ENCODE measurements at places on chromosomes 2 and 18. TPM values are rescaled to one million over a fixed set of nuclear protein-coding genes. Genes with fewer than 3 reads are reported as not detected.

The RIT2 gene
- not detected for total RNA-seq

The FAM110C gene
- 78.6 TPM for total RNA-seq

- DNase-seq = no peak
These were observed 14.8 kb downstream of the NPPC start for GRCh38 chr2:231911381-231911780.

GRCh38 chr2:113260991-113261390 is 17.7 kb downstream of the PAX8 start:
- no peak for DNase-seq

The ADNP2 gene
- 18.0 TPM for total RNA-seq

DNA sequence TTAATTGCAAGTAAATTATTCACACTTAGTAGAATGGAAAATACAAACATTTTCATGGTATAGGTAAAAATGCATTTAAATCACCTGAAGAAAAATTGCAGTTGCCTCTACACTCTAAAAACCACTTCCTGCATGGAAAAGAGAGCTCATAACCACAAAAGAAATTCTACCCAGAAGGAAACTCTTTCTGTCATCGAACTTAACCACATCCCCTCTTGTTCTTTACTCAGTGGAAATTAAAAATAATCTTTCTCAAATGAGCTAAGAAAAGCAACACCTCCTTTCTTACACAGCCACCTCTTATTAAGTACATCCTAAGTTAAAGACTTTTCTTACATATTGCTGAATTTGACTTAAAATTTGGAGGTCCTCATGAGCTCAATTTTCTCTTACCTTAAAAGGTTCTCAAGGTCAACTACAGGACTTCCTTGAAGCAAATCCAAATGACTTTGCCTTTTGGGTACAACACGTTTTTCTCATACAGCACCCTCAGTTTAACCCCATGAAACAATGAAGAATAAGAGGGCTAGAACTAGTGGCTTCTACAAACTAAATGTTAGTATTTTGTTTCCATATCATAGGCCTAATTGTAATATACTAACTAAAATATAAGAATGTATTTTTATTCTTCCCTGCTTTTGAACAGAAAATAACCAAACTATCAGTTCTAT is 109.1 kb upstream of the CRIM1 start:
- DNase-seq = no peak

DNA sequence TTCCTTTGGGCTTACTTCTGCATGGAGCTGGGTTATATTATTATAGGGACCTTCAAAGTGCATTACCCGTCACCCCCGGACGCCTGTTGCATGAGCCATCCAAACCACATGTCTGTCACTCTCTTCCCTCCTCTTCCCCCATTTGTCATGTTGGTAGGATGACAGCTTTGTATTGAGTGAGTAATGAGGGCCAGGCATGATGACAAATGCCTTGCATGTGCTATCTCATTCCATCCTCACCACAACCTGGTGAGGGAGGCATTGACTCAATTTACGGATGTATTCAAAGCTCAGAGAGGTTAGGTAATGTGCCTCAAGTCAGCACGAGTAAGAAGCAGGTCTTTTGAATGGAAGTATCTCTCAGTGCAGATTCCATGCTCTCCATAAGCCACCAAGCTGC is 510.5 kb upstream of the TNP1 start:
- no peak for DNase-seq

The IL37 gene
- not detected for total RNA-seq

DNA sequence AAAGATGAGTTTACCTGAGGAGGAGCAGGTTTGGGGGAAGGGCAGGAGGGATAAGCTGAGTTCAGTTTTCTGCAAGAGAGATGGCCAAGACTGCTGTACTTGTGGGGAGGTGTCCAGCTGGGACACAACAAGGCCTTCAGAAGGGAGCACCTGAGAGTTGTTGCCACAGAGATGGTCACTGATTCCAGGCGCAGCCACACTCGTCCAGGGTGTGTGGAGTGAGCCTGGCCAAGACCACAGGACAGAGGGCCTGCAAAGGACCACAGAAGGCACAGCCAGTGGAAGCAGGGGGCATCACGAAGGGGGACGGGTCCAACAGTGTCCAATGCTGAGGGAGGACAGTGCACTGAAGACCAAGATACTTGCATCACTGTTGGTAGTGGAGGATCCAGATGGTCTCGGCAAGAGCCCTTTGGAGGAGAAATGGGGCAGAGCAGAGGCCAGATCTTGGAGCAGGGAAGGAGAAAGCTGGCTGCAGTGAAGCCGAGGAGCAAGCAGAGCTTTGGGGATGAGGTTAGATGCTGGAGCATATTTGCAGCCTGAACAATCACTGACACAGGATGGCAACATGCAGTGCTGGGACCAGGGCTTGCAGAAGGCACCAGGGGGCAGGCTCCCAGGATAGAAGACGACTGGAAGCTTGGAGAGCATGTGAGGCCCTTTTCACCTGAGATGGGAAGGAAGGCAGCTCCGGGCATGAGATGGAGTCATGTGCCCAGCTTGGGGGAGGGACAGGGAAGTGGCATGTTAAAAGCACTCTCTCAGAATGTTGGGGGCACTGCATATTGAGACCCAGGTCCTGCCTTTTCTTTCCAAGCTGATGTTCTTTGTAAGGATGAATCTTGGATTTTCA is 214.0 kb downstream of the CYP26B1 start:
- DNase-seq = no peak

DNA sequence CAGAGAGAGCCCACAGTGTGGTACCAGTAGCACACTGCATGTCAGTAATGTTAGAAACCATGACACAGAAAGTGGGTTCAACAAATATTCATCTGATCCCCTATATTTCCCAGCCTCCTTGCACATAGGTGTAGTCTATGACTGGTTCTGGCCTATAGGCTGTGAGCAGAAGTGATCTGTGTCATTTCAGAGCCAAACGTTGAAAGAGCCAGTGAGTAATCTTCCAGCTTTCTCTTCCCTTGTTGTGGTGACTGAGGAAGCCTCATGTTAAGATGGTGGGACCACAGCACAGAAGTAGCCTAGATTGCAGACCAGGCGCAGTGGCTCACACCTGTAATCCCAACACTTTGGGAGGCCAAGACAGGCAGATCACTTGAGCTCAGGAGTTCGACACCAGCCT is 4.1 kb downstream of the TMEM237 start:
- DNase-seq = no peak

- no peak for DNase-seq
These were observed 14.9 kb downstream of the MRPS9 start for GRCh38 chr2:105052773-105053172.

DNA sequence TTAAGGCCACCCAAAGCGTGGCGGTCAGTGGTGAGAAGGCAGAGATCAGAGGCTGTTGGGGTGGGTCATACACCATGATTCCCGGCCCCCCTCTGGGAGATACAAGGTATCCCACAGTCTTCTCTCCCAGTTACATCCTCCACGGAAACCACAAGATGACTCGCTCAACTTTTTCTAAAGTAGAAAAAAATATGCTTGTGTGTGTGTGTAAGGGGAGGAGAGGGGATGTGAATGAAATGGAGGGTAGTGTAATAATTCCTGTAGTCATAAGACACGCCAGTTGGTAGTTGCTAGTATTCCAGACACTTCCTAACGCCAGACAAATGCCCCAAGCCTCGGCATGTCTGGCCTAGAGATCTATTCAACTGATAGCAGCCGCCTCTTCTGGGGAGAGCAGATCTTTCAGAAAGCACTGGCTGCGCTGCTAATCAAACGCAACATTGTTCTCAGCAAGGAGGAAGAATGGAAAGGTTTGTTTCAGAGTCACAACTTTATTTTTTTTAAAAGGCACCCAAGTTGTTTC is 143.5 kb downstream of the TGIF1 start:
- no peak for DNase-seq

- no peak for DNase-seq
These were observed 21.3 kb downstream of the INHBB start for GRCh38 chr2:120367221-120367620.

- no peak for DNase-seq
These were observed 186.8 kb upstream of the FBXO11 start for GRCh38 chr2:48092846-48093803.

The MTLN gene
- 63.9 TPM for total RNA-seq

The ZC3H6 gene
- total RNA-seq = 7.6 TPM

The RESP18 gene
- not detected for total RNA-seq

DNA sequence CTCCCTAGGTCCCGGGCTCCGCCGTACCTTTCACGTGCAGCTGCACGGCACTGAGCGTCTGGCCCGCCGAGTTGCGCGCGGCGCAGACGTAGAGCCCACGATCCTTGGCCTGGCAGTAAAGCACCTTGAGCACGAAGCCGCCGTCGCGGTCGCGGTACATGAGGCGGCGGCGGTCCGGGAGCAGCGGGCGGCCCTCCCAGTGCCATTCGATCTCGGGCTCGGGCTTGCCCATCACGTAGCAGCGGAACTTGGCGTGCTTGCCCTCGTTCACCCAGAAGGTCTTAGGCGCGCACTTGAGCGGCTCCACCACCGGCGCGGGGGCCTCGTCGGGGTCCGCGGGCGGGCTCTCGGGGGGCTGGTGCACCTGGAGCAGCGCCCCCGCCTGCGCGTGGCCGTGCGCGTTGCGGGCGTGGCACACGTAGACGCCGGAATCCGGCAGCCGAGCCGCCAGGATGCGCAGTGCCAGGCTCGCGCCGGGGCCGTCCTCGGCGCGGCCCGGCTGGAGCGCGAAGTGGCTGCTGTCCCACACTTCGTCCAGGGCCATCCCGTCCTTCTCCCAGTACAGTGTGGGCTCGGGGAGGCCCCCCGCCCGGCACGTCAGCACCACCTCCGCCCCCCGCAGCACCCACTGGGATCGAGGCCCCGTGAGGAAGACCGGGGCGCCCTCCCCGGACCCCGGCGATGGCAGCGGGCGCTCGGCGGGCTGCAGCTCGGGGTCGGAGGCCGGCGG is 980 bp downstream of the OBSL1 start:
- no peak for DNase-seq

DNA sequence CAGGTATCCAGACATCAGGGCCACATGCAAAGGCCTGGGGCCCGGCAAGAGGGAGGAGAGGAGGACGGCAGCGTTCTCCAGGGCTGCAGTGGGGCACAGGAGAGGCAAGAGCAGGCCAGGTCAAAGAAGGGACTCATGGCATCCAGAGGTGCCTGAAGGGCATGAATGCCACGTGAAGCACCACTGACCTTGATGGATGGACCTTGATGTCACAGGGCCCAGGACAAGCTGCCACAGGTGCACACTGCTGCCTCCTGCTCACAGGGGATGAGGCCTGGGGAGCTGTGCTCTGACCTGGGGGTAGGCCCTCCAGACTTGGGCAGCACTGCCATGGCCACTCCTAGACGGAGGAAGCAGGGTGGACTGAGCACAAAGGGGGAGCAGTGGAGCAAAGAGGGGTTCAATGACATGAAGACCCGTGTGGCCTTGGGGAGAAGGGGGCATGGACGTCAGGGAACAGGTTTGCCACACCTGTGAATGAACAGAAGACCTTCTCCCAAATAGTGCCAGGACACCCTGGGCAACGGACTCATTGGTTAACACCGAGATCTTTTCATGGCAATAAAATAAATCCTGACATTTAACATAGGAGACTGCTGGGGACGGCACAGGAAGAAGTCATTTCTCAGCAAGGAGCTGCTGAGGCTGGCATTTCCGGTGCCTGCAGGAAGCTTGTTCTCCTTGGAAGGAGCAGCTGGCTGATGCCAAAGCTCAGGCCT is 65.6 kb downstream of the EMX1 start:
- no peak for DNase-seq

The MFSD2B gene
- total RNA-seq = not detected

DNA sequence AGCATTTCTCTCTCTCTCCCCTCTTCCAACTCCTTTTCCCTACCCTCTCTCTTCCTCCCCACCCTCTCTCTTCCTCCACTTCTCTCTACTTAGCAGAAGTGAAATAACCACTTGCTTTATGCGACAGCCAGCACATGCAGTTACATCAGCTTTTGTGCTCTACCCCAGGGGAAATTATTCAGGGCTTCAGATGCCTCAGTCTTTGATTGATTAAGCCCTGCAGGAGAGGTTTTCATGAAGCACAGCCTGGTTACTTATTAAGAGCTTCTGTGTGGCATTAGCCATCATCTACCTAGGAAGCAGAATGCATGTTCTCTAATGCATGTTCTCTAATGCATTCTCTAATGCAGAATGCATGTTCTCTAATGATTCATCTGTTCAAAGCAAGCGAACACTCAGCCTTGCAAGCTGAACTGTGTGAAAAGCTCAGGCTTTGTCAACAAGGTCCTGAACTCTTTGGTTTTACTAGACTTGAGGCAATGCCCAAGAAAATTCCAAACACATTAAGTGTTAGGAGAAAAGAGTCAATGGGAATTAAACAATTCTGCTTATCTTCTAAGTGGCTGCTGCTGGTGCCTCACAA is 56.1 kb downstream of the LHCGR start:
- no peak for DNase-seq

GRCh38 chr2:65710779-65711295 is 278.4 kb upstream of the SPRED2 start:
- no peak for DNase-seq

The DPP4 gene
- 11.7 TPM for total RNA-seq

- no peak for DNase-seq
These were observed 259.1 kb downstream of the TDRD15 start for GRCh38 chr2:21382701-21383520.

DNA sequence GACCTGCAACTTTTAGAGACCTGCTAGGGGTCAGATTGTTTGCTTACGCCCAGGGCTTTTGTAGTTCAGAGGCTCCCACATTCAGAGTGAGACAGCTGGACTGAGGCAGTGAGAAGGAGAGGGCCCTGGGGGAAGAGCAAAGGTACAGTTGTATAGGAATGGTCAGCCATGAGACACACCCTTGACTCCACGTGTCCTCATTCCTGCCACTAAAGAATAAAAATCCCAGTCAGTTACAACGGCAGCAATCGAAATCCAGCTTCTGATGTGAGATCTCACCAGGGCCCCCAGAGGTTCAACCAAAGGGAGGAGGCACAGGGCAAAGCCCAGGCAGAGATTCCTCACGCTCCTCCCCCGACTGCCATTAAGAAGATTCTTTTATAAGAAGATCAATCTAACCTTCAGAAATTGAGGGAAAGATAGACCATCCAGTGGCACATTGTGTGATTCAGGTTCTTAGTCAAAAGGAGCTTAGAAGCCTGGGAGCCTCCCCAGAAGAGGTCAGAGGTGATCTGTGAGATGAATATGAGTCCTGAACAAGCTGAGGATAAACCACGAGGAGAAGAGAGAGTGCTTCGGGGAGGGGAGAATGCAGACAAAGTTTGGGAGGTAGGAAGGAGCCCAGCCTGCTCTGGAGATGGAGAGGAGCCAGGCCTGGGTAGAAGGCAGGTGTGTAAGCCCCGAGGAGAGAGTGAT is 317.0 kb downstream of the CYP26B1 start:
- no peak for DNase-seq

- no peak for DNase-seq
These were observed 53.7 kb upstream of the MAP3K20 start for GRCh38 chr2:173021939-173022371.

- no peak for DNase-seq
These were observed 26.8 kb downstream of the SH3RF3 start for GRCh38 chr2:109155553-109156451.

DNA sequence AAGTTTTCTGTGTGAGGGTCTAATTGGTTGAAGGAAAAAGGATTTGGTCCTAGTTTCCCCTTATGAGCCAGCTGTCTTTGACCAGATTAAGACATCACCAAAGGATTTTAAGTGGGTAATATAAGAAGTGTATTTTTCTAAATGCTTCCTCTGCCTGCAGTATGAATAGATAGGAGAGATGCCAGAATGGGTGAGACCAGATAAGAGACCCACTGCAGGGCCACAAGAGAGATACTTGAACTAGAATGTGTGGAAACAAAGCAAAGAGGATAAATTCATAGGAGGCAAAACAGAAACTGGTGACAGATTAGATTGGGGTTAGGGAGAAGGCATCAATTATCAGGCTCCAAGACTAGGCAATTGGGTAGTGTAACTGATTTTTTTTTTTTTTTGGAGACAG is 1.1 kb upstream of the HDHD2 start:
- no peak for DNase-seq

- DNase-seq = no peak
These were observed 25.4 kb downstream of the SESTD1 start for GRCh38 chr2:179239195-179239594.

The ELOA2 gene
- total RNA-seq = not detected
